ENCODE measurements at places on chromosomes 5 and 9. TPM values are rescaled to one million over a fixed set of nuclear protein-coding genes. Genes with fewer than 3 reads are reported as not detected.

The KLF4 gene
- total RNA-seq: 25.3 TPM

The RPS14 gene
- total RNA-seq: 2,788 TPM

The LCN10 gene
- total RNA-seq: not detected

The TMEM174 gene
- total RNA-seq: not detected

The TAL2 gene
- total RNA-seq: 0.26 TPM

The NMUR2 gene
- total RNA-seq: not detected

The C7 gene
- total RNA-seq: 15.2 TPM

The ZNF879 gene
- total RNA-seq: 4.6 TPM

The TXN gene
- total RNA-seq: 317 TPM

The LHX6 gene
- total RNA-seq: not detected

The MEIKIN gene
- total RNA-seq: 0.06 TPM

The PCDHGA6 gene
- 5.3 TPM for total RNA-seq

The ZFP37 gene
- 1.2 TPM for total RNA-seq

The SAPCD2 gene
- total RNA-seq: 7.7 TPM

The OSMR gene
- total RNA-seq: 56.5 TPM

The TMEM8B gene
- total RNA-seq: 3.0 TPM

The NTMT1 gene
- 41.0 TPM for total RNA-seq

The SLC24A2 gene
- total RNA-seq: 0.06 TPM

The IL4 gene
- total RNA-seq: not detected

The CDC20B gene
- 0.06 TPM for total RNA-seq

The NCS1 gene
- 33.2 TPM for total RNA-seq
